Lower leg skin (tissue), 4 donors: ENCODE measurements at places on chromosomes 7 and 10. TPM values are rescaled to one million over a fixed set of nuclear protein-coding genes. Genes with fewer than 3 reads are reported as not detected.

DNA sequence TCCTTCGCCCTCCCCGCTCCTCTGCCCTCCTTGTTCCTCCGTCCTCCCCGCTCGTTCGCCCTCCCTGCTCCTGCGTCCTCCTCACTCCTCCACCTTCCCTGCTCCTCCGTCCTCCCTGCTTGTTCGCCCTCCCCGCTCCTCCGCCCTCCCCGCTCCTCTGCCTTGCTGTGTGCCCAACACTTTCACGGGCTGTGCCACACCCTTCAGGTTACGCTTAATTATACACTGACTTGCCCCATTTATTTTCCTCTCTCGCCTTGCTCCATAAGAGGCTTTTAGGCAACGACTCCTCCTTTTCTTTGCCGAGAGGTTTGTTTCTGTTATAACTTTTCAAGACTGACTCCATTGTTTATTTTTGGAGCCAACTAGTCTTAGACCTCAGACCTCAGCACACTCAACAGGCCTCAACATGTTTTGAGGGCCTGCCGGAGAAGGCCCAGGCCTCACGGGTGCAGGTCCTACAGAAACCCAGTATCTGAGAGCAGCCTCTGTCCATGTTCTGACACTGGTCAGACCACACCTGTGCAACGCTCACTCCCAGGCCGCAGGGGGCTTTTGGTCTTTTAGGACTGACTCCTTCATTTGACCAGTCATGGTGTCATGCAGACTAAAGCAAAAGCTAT, 18.2 kb upstream of the PRKAG2 start:
- DNase-seq, result no peak

The CFTR gene
- total RNA-seq, result 2.7 TPM

The PWWP2B gene
- total RNA-seq, result 28.9 TPM

DNA sequence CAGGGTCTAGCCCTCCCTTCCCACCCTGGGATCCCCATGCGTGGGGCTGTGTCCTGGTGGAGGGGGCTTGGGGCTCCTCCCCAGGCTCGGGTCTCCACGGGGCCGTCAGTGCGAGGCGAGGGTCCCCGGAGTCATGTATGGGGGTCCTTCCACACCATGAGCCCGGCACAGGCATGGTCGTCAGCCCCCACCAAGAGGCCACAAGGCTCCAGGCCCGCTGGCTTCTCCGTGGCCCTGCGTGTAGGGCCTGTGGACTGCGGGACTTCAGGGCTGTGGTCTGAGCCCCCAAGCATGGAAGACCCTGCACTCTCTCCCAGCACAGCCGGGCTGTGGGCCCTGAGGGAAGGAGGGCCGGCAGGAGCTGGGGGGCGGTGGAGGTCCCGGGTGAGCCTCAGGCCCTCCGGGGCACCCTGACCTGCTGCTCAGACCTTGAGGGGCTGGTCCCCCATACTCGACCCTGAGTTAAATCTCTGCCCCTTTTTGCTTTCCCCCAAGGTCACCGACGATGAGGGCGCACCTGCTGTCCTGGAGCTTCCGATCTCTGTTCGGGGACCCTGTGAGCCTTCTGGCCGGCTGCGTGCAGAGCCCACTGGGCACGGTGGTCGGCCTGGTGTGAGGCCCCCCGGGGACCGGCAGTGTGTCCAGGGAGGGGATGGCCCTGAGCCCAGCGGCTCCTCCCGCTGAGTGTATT, 19.7 kb downstream of the PWWP2B start:
- DNase-seq, result no peak

DNA sequence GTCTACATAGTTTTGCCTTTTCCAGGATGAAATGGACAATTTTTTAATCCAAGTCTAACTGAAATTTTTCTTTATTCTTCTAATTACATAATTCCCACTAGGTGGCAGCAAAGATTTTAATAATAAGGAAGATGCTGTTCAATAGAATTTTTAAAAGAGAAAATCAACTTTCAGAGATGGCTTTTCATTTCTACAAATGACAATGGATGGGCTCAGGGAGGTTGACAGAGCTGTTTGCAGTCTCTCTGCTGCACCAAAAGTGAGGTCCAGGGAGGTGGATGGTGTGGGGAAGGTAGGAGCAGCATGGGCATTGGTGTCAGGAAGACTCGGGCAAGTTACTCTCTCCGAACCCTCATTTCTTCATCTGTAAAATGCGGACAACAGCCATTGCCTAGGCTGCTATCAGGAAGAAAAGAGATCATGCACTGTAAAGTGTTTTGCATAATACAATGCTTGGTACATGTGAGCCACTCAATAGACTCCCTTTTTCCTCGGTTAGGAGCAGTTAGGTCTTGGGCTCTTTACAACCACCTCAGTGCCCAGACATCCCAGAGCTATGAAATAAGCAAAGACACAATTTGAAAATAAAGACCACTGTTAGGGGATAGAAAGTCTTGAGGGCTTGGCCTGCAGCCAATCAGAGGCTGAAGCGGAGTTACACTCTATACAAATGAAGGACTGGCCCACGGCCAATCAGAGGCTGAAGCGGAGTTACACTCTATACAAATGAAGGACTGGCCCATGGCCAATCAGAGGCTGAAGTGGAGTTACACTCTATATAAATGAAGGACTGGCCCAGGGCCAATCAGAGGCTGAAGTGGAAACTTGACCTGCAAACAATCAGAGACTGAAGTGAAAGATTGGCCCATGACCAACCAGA, 107.1 kb downstream of the ABLIM1 start:
- DNase-seq, result no peak

DNA sequence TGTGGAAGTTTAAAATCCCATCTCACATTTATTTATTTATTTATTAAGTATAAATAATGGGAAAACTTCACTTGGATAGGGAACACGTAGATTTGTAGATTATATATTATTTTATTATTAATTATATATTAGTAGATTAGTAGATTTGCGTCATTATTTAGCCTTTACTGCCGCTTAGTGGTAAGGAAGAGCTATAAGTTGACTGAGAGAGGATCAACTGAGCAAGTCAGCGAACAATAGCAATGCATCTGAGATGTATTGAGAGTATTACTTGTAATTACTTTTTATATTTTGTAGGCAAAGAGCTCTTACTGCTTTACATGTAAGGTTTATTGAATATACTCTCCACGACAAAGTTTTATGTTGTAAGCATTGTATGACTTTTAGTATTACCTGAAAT, 244.5 kb upstream of the ANKRD30A start:
- no peak for DNase-seq
